MCF 10A (cell line): ENCODE measurements at places on chromosomes 12 and 14. TPM values are rescaled to one million over a fixed set of nuclear protein-coding genes. Genes with fewer than 3 reads are reported as not detected.

GRCh38 chr12:14768823-14769405, 34.4 kb downstream of the WBP11 start:
- peak; percentile 45 for DNase-seq

- no peak for DNase-seq
Measured at GRCh38 chr12:132338781-132339180, 9.4 kb upstream of the GALNT9 start.

DNA sequence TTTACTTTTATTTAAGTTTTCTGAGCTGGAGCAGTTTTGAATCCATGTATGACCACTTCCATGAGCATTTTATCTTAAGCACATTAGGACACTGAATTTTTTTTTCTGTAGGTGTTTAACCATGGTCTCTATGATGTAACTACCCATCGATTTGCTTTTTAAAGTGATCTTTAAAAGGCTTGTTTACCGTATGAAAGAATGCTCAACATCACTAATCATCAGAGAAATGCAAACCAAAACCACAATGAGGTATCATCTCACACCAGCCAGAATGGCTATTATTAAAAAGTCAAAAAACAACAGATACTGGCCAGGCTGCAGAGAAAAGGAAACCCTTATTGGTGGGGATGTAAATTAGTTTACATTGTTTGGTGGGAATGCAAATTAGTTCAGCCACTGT, 23.0 kb downstream of the GLRX5 start:
- no peak for DNase-seq

DNA sequence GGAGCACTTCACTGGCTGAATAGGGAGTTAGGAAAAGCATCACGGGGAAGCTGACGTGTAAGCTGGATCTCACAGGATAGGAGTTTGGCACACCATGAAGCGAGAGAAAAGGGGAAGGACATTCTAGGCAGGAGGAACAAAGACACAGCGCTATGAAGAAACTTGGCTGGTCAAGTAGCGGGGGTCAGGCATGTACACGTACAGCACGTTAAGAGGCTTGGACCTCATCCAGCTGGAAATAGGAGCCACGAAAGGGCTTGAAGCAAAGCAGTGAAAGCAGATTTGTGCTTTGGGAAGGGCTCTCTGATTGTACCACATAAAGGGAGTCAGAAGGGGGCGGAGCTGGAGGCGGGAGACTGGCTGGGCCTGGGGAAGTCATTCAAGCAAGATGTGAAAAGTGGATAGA, 19.6 kb upstream of the GALNT8 start:
- DNase-seq, result no peak

DNA sequence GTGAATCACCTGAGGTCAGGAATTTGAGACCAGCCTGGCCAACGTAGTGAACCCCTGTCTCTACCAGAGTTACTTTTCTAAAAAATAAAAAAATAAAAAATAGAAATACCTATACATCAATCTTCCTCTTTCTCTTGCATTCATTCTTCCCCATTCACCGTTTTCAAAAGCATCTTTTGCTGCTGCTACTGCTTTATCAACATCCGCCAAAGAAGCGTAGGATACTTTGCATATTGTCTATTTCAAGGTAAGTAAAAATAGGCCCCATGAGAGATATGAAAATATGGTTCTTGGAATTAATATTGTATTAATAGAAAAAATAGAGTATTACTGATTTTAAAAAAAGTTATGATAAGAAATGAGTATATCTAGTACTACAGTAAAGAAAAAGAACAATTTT, 32.3 kb downstream of the ALDH1L2 start:
- DNase-seq, result no peak

DNA sequence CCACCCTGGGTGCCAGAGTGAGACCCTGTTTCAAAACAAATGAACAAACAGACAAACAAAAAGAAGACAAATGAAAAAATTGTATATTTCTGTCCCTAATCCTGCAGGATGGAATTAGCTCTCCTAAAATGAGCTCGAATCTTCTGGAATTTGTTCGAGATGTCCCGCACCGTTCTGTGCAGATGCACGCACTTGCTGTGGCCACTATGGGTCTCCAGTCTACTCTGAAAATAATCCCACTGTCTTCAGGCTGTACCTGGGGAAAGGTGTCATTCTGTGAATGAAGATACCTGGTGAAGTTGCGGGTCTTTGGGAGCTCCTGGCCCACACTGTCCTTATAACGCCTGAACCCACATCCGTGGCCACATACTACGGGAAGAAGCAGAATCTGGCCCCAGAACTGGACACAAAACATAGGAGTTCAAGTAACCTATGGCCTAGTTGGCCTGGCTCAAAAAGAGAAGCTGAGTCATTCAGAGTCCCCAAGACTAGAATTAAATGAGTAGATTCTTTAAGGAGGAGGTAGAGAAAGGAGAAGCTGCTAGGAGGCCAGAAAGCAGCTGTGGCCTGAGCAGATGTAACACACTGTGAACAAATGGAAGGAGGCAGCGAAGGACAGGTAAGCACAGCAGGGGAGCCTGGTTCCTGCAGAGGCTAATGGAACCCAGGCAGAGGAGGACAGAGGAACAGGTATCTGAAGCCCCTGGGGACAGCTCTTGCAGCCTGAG, 108.6 kb downstream of the FOXN3 start:
- no peak for DNase-seq

DNA sequence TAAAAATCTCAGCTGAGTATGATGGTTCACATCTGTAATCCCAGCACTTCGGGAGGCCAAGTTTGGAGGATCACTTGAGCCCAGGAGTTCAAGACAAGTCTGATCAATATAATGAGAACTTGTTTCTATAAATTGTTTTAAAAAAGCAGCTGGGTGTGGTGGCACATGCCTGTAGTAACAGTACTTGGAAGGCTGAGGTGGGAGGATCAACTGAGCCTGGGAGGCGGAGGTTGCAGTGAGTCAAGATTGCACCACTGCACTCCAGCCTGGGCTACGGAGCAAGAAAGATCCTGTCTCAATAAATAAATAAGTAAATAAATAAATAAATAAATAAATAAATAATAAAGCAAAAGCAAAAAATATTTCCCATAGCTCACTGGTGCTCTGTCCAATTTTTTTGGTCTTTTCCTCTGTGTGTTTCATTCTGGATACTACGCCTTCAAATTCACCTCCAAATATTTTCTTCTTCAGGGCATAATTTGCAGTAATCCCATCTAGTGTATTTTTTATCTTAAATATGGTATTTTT, 32.7 kb upstream of the SNX6 start:
- peak; percentile 47 for DNase-seq

DNA sequence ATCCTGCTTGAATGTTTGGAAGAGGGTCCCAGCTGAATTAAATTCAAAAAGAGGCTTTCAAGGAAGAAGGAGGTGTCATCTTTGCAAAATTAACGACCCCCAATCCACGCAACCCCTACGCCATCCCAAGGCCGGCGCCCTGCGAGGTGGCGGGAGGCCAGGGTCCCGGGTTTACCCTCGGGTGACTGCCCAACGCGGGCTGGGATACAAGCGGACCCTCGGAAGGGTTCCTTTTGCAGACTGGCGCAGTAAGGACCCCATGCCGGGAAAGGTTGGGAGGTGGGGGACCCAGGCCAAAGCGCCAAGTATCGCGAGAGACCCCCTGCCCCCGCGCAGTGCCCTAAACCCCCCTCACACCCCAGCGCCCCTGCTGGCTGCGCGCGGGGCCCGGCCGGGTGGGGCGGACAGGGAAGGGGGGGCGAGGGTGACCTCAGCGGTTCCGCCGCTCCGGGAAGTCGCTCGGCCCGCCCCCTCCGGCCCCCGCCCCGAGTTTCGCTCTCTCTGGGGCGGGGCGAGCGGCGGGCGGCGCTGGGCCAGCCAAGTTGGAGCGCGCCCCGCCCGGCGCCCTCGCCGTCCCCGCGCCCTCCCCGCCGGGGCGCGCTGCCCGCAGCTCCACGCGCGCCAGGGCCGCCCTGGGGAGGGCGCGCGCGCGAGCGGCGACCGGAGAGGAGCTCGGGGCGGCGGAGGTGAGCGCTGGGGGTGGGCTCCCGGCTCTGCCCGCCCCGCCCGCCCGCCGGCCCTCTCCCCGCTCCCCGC, 708 bp upstream of the ZBTB42 start:
- peak; percentile 50 for DNase-seq

GRCh38 chr12:45191239-45191638, 24.7 kb upstream of the ANO6 start:
- peak; percentile 21 for DNase-seq

Gene RDH16
- total RNA-seq, result 0.10 and 0.16 TPM in 2 replicates

Gene SYCP3
- not detected in 2 replicates for total RNA-seq

Gene ASCL1
- not detected in 2 replicates for total RNA-seq
